ENCODE measurements at places on chromosomes 5 and 9.

DNA sequence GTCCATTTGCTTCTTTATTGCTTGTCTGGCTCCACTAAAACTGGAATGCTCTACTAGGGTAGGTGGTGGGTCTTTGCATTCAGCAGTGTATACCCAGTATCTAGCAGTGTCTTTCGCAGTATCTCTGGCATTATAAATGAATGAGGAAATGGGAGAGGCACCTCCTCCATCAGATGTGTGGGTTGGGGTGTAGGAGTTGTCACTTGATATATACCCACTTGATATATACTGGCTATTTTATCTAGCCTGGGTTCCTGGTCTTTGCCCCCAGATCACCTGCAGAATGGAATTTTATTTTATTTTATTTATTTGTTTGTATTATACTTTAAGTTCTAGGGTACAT, 208.5 kb downstream of the PARP8 start:
- DNase-seq = no peak

DNA sequence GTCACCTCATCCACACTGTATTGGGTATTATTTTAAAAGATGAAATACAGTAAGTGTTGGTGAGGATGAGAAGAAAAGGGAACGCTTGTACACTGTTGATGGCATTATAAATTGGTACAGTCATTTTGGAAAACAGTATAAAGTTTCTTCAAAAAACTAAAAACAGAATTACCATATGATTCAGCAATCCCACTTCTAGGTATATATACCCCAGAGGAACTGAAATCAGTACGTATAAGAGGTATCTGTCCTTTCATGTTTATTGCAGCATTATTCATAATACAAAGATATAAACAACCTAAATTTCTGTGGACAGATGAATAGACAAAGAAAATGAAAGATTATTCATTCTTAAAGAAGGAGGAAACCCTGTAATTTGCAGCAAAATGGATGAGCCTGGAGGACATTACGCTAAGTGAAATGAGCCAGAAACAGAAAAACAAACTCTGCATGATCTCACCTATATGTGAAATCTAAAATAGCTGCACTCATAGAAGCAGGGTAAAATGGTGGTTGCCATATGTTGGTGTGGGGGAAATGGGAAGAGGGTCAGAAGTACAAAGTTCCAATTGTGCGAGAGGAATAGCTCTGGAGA, 191.6 kb downstream of the TRIM36 start:
- no peak for DNase-seq

DNA sequence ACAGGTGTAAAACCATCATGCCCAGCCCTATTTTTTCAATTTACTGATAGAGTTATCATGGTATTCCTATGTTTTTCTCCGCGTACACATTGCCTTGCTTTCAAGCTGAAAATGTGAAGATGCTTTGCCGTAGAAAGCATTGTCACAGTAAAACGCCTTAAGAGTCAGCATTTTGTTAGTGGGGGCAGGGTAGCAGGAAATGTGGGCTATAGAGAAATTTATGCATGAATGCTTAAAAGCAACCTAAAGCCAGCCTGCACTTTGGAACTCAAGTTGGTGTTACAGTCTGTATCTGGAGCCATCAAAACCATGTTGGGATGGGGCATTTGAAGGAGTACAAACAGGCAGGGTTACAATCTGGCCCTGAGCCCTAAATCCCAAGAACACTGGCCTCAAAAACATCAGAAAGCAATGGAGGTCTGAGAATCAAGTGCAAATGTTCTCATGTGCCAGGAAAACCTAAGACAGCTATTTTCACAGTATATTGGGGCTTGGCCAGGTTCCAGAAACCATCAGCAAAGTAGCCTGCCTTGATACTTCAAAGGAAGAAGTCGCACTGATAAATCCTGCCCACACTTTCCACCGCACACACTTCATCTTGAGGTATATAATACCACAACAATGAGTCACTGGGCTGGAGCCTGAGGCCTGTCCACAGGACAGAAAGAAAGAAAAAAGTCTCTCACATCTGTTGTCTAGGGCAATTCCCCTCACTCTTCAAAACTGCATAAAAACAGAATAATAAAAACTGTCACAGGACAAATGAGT, 313.8 kb downstream of the ENC1 start:
- DNase-seq = no peak

DNA sequence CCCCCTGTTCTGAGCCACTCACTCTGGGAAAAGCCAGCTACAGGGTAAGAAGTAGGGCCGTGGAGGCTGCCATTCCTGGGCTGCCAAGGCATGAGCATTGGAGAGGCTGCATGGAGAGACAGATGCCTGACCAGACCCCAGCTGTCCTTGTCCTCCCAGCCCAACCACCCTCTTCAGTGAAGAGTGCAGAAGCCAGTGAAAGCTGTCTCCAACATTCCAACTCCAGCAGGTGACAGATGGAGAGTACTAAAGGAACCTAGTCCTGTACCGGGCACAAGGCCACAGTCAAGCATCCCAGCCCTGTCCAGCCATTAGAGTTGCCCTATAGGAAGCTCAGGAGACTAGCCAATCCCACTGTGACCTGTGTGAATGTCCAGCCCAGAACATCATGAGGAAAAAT, 165.1 kb downstream of the DIRAS2 start:
- no peak for DNase-seq

DNA sequence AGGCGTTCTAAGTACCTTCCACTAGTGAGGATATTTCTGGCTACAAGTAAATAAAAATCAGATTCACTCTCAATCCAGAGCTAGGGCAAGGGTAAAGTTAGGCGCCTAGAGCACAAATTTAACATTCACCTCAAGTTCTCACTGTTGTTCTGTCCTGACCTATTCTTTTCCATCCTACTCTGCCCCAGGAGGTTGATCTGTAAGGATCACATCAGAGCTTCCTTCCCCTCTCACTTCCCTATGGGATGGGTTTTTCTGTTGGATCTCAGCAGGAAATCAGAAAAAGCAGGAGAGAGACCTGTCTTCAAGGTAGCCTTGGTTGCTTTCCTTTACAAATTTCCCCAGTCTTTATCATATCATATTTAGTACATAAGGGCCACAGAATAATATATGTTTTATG, 316.7 kb downstream of the GABRG2 start:
- DNase-seq = no peak

DNA sequence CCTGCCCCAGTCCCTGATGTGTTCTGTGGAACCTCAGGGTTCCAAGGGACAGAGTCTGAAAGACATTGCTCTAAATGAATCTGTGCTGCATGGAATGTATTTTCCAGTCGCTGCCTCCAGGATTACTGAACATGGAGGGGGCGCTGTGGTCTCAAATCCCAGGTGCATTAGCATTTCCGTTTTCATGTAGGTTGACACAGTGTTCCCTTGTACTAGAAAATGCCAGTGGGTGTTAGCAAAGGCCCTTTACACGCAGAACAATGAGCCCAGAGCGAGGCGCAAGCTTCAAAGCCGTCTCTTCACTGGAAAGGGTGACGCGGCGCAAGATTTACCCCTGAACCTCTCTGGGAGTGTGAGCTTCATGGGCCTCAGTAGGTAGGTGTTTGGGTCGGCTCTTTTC, 308.3 kb downstream of the SLIT3 start:
- no peak for DNase-seq
